ENCODE measurements at places on chromosomes 2 and 18.
A peak's percentile ranks its signal among the peaks of the same experiment; 100 is the strongest.

DNA sequence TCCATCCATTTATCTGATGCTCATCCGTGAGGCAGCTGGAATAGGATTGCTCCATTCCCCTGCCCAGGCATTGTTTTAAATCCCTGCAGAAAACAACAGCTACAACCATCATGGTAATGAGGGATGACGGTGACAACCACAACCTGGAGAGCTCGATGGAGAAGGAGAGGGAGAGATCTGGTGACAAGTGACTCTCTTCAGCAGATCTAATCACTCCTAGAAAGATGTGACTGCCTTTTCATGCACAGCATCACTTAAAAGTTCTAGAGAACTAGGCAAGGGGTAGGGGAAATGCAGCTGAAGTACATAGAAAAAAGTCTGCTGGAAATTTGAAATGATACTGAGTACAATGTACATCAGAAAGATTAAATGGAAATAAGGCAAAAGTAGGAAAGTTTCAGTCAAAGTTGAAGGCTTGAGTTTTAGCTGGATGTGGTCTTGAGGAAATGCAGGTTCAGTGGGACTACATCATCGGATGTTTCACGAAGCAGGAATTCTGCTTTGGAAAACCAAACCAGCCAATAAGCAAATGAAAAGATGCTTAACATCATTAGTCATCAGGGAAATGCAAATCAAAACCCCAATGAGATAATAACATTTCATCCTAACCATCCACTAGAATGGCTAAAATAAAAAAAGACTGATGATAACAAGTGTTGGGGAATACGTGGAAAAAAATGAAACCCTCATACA is 6.8 kb upstream of the ARHGAP25 start:
- DNase-seq, result no peak

DNA sequence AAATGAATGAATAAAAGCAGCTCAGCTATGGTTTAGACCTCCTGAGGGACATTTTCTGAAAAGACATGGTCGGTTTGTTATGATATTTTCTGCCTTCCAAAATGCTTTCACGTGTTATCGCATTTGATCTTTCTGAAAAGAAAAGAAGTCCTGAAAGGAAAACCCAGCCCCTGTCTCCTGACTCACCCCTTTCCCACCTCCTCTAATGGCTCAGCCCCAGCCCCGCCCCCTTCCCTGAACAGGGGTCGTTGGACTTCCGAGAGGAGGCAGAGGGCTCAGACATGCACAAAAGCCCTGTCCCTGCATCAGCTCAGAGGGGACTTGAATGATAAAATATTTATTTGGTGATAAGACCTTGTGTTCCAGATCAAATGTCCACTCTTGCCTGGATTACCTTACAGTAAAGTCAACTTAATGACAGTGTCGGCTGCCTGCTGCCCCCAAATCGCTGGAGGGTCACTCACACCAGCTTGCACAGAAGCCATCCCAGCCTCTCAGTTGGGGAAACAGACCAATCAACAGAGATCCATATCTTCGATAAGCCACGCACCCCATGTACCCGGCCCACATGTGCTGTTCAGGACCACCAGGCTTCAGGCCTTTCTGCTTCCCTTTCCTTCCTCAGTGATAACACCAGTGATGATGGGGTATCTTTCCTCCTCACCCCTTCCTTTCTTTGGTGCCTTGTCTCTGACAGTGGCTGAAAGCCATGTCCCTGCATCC is 69.6 kb downstream of the CLHC1 start:
- DNase-seq, result no peak

DNA sequence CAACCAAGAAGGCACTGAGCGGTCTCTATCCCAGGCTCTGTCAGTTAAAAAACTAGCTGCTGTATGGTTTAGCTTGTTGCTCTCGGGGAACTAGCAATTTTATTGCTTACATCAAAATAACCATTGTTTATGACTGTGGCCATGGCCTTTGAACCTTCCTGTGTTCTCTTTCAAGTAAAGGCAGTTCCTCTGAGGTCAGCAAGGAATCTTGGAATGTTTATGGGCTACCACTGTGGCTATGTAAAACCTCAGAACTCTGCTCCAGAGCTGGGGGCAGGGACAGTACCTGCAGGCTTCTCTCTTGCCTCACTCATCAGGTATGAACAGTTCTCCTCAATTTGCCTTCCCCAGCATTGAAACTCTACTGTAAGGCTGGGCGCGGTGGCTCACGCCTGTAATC is 416.0 kb upstream of the NETO1 start:
- DNase-seq, result no peak

- DNase-seq, result no peak
Observed at GRCh38 chr2:113216891-113217454, 43.2 kb downstream of the PSD4 start.

DNA sequence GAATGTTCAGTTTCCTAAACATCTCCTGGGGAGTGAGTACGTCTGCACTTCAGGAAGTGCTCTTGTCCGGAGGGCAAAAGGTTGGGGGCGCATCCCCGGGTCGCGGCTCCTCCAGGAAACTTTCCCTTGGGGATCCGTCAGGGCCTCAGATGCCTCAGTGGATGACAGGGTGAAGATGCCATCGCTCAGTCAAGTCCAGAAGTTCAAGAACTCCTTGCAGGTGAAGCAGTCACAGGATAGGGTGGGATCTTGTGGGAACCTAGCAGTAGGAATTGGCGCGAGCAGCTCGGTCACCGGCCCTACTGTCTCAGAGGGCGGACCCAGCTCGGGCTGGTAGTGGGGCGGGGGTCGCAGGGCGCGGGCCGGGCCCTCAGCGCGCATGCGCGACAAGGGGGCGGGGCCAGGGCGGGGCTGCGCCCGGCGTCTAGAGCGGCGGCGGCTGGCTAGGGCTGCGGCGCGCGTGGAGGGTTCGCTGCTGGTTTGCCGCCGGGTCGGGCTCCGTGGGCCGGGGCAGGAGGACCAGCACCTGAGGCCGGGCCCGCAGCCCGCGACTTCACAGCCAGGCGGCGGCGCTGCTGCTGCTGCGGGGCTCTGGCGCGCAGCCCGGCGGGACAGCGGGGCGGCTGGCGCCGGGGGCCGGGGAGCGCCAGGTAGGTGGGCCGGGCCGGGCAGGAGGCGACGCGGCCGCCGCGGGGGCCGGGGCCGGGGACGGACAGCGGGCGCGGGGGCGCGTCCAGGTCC is at the start of gene INPP4A:
Gene INPP4A, plus strand, starts transcription at position 423 of the 741 bp plus-strand sequence. CDS start 75,191 bp downstream, outside the sequence.
- peak; percentile 93 for DNase-seq

DNA sequence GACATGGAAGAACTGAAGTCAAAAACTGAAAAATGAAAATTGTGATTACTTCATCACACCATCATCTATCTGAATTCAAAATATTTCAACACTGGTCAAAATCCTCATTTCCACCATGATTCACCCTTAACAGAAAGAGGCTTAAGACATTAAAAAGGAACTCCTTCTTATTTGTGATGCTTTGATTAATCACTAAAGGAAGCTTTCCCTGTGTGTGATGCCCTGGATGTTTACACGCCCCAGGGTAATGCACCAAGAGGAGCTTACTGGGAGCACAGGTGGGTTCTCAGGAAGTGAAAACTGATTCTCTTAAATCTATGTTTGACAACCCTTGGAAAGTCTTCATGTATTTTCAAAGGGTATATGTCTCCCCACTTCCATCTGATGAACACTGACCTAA is 11.5 kb downstream of the GRB14 start:
- no peak for DNase-seq

- no peak for DNase-seq
Observed at GRCh38 chr18:57205641-57206040, 58.8 kb downstream of the BOD1L2 start.

DNA sequence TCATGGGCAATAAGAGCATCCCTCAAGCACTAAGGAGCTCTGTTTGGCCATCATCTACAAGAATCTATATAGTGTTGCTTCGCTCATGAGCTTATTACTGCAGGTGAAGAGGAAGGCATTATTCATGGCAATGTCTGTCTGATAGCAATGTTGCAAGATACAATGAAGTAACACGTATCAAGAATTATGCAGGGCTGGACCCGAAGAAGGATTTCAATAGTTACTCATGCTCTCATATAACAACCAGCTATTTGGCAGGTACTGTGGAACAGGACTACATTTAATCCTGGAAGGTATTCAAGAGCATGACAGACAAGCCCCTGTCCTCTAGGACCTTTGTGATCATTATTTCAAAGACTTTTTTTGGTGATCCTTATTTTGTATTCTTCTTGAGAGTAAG is 109.6 kb downstream of the LAMA3 start:
- no peak for DNase-seq

DNA sequence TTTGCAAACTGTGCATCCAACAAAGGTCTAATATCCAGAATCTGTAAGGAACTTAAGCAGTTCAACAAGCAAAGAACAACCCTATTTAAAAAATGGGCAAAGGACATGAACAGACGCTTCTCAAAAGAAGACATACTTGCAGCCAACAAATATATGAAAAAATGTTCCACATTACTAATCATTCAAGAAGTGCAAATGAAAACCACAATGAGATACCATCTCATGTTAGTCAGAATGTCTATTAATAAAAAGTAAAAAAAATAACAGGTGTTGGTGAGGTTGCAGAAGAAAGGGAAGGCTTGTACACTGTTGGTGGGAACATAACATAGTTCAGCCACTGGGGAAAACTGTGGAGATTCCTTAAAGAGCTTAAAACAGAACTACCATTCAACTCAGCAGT is 126.2 kb downstream of the NAT8 start:
- DNase-seq, result no peak

DNA sequence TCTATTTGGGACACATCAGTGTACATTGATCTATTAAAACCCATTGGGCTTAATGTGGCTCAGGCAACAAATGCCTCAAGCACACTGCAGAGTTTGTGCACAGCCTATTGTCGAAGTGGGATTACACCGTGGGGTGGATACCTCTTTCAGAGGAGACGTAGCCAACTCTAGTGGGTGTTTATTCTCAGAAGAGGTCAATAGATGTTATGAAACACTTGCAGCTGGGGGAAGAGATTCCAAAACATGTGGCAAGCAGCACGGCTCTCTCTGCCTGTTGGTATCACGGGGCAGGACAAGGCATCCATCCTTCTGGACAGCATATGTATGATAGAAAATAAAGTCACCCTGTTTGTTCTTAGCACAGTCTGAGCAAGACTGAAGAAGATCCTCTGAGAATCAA is 121.4 kb upstream of the COPS8 start:
- DNase-seq, result peak; percentile 6

DNA sequence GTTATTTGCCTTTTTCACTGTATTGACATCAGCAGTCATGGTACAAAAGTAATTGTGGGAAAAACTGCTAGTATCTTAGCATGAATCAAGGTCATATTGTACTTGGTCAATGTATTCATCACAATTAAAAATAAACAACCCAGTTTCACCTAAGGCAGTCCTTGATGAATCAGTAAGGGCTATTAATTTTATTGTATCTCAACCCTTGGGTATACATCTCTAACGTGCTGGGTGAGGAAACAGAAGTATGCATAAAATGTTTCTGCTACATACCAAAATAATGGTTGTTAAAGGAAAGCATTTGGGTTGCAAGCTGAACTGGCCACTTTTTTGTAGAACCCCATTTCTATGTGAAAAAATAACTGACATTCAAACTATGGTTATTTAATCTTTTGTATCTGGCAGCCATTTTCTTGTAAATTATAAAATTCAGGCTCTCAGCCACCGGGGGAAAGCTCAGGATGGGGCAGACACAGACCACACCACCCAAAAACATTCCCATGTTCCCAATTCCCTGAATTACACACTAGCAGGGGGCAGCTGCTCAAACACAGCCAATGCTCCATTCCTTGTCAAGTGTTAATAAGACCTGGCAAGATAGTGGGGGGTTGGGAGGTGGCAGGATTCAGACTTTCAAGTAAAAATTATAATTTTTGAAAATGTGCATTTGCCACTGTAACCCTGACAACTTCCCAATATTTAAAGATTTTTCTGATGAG is 49.3 kb downstream of the OLA1 start:
- no peak for DNase-seq

DNA sequence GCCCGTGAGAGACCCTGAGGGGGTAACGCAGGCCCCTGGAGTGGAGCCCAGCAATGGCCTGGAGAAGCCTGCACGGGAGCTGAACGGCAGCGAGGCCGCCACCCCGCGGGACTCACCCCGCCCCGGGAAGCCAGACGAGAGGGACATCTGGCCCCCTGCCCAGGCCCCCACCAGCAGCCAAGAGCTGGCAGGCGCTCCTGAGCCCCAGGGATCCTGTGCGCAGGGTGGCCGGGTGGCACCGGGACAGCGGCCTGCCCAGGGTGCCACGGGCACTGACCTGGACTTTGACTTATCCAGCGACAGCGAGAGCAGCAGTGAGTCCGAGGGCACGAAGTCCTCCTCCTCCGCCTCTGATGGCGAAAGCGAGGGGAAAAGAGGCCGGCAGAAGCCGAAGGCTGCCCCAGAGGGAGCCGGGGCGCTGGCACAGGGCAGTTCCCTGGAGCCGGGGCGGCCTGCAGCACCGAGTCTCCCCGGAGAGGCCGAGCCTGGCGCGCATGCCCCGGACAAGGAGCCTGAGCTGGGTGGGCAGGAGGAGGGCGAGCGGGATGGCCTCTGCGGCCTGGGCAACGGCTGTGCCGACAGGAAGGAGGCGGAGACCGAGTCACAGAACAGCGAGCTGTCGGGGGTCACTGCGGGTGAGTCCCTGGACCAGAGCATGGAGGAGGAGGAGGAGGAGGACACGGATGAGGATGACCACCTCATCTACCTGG is 35.1 kb downstream of the CTDP1 start:
- no peak for DNase-seq

DNA sequence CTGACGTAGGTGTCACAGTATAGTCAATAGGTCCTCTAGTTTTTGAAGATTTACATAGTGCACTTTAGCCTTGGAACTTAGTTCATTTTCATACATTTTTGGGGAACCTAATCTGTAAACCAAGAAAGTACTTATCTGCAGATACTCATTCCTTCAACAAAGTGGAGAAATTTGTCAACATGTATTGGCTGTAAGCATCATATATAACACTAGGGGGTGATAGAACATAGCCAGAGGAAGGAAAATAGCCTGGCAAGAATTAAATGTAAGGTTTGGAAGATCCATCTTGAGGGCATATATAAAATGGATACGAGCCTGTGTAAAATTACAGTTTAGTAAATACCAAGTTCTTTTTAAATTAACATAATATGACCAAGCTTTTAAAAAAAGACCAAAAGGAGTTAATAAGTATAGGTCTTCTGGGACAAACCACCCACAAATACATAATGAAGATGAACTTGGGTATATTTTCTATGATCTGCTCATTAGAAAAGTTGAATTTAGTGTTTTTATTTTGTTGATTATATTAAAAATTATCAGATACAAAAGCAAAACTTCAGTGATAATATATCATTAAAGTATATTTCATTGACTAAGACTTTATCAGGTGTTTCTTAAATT is 18.2 kb downstream of the RPL37A start:
- no peak for DNase-seq

DNA sequence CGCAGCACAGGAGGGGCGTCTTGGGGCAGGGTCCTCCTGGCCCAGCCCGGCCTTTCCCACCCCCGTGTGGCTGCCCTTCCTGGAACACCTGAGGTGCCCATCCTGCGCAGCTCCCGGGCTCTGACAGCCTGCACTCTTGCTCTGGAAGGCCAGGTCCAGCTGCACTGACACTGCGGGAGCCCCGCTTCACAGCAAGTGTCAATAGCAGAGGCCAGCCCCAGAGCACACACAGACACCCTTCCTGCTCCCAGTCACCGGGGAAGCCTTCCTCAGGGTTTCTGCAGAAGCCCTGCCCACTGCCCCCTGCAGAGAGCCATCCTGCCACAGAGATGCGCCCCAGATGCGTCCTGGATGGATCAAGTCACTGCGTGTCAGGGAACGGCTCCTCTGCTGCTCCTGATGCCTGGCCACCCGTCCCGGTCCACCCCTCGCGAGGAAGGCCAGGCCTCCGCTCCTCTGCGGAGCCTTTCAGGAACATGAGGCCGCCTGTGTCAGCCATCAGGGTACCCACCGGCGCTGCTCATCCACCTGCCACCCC is 519.2 kb upstream of the MYT1L start:
- no peak for DNase-seq

Measured in activated CD8-positive, alpha-beta memory T cell treated with anti-CD3 and anti-CD28 coated beads, Interleukin-2, amount 50 U/mL, for 48 hours (primary cell).